GM19239 (cell line): ENCODE measurements at places on chromosomes 3 and 15.

- no peak for DNase-seq
Measured at GRCh38 chr3:52813810-52814209, 16.7 kb downstream of the ITIH4 start.

- DNase-seq, result no peak
Measured at GRCh38 chr3:34000301-34000700, 201.9 kb downstream of the PDCD6IP start.

DNA sequence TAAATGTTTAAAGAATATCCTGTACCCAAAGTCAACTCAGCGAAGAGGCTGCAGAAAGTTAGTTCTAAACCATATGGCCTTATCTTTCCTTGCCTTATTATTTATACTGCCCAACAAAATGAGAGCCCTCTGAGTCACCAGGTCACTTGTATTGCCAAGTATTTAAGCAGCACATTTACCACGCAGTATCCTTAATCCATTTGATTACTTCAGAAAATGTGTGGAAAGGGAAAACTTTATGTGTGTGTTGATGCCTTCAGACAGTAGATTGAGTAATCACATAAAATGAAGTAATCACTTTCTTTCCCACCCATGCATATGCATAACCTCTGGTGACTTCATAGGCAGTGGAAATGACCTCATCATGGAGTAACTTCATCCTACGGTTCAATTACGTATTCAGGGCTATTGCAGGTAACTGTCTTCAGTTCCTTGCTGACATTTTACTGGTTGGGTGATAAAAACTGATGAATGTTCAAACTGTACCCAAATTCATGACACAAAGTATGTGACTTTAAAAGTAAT is 7.5 kb upstream of the CADPS start:
- no peak for DNase-seq

DNA sequence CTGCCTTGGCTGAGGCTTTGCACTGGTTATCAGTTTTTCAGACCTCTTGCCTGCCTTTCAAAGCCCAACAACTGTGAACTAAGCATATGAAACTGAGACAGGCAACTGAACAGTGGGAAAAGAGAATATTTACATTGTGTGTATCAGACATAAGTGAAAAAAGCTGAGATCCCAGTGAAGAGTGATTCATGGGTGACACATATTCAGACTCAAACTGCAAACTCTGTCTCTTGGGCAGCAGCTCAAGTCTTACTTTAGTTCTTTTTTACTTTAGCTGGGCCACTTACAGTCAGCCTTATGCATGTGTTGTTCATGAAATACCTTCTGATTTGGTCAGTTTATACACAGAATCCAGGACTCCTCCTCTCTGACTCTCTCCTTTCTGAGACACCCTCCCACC is 19.2 kb downstream of the SUCLG2 start:
- no peak for DNase-seq

- DNase-seq, result no peak
Measured at GRCh38 chr3:71785532-71786216, 726 bp upstream of the PROK2 start.

DNA sequence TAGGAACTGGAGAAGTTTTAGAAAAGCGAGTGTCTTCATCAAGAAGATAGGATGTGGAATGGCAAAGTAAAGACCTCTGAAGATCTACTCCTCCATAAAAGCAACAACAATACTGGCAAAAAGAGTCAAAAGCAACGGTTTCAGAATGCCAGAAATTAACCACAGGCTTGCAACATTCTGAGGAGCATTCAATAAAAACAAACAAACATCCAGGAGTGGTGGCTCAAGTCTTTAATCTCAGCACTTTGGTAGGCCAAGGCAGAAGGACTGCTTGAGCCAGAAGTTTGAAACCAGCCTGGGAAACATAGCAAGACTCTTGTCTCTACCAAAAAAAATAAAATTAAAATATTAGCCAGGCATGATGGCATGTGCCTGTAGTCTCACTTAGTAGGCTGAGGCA is 143.2 kb upstream of the HACD2 start:
- no peak for DNase-seq

DNA sequence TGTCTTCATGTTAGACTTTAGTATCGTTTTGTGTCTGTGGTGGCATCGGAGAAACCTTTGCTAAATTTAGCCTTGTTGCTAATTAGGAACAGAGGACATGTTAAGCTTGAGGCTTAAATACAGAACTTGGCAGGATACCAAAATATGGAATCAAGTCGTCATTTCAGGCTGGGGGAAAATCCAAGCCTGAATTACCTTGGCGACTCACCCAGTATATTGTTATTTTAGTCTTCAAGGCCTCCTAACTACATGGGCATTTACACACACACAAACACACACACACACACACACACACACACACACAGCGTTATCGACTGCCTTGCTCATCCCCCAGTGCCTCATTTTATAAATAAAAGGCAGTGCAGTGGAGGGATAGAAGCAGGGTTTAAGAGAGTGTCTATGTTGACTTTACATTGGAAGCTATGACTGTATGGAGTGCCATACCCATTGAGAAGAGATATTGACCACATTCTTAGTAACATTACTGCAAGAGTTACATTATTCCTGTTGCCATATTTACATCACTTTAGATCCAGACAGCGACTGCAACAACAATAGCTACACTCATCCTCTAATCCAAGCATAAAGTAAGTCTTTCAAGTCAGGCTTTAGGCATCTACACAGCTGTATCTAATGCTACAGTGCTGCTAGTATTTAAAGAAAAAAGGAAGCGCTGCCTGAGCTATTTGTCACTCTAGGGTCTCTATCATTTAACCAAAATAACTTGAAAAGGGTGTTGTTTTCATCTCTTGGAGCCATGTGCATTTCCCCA is 210.8 kb upstream of the SEMA6D start:
- no peak for DNase-seq

DNA sequence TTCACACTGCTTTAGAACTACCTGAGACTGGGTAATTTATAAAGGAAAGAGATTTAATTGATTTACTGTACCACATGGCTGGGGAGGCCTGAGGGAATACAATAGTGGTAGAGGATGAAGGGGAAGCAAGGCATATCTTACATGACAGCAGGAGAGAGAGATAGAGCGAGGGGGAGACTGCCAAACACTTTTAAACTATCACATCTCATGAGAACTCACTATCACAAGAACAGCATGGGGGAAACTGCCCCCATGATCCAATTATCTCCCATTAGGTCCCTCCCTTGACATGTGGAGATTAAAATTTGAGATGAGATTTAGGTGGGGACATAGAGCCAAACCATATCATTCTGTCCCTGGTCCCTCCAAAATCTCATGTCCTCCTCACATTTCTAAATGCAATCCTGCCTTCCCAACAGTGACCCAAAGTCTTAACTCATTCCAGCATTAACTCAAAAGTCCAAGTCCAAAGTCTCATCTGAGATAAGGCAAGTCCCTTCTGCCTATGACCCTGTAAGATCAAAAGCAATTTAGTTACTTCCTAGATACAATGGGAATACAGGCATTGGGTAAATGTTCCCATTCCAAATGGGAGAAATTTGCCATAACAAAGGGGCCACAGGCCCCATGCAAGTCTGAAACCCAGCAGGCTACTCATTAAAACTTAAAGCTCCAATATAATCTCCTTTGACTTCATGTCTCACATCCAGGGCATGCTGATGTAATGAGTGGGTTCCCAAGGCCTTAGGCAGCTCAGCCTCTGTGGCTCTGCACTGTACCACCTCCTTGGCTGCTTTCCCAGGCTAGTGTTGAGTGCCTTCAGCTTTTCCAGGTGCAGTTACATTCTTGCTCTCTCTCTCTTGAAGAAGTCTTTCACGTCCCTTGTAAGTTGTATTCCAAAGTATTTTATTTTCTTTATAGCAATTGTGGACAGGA is 481.7 kb upstream of the TGFBR2 start:
- no peak for DNase-seq

DNA sequence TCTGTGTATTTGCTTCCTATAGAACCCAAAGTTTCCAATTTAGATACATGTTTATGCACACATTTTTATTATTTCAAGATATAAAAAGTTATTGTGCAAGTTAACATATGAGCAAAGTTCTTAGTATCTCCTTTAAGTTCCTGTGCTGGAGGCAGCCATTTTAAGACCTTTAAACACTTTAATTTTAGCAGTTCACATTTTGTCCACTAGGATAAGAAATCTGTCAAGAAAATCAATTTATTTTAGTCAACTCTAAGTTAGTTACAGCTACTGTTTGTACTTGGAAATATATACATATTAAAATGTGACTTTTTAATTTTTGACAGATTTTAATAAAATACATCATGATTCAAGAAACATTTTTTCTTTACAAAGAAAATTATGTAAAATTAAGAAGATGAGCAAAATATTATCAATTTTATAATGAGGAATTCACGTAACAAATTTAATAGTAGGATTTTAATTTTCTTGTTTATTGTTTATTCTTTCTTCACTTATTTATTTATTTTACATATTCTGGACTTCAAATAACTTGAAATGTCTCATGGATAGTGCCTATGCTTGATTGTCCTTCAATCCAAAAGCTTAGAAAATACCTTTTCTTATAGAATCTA is 402.6 kb upstream of the GBE1 start:
- DNase-seq, result no peak

DNA sequence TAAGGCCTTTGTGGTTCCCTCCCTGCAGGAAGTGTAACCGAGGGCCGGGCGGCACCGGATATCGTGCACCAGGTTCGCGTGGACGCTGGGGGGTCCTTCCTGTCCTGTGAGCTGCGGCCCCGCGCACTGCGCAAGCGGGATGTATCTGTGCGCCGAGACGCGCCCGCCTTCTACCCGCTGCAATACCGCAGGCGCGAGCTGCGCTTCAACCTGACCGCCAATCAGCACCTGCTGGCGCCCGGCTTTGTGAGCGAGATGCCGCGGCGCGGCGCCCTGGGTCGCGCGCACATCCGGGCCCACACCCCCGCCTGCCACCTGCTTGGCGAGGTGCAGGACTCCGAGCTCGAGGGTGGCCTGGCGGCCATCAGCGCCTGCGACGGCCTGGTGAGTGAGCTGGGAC is 35.9 kb downstream of the SAXO2 start:
- DNase-seq, result no peak

- DNase-seq, result no peak
Measured at GRCh38 chr15:37888356-37888755, 46.1 kb upstream of the TMCO5A start.

GRCh38 chr3:104291437-104291851 is 1075.3 kb upstream of the ALCAM start:
- DNase-seq, result no peak

DNA sequence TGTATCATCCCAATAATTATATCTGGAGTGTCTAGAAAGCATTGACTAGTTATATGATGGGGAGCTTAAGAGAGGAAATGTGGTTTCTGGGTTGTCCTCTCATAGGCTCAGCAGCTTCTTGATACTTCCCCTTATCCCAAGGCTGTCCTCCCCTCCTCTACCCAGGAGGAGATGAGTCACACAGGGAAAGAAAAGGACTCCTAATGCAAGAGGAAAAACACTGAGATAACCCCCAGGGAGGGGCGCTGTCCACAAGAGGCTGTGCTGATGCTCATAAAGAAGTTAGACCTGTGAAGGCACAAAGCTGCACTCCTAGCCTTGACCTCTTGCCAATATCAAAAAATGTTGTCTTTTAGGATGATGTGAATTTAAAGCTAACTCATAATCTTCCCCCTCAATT is 28.8 kb upstream of the GYG1 start:
- no peak for DNase-seq

GRCh38 chr15:68235022-68235421 is 5.5 kb upstream of the CLN6 start:
- DNase-seq, result no peak

DNA sequence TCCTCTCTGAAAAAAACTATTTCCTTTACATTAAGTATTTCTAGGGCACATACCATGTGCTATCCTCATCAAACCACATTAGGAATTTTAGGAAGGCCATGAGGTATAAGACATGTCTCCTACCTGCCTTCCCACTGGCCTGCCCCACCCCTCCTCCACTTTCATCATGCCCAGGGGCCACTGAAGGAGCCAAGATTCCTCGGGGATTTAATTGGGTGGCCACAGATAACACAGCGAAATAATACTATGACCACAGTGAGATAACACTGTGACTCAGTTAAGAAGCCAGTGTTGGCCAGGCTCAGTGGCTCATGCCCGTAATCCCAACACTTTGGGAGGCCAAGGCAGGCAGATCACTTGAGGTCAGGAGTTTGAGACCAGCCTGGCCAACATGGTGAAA is 9.8 kb upstream of the BMF start:
- DNase-seq, result no peak

- peak; percentile 10 for DNase-seq
Measured at GRCh38 chr3:61912158-61912557, 350.8 kb downstream of the PTPRG start.
